Nasal cavity respiratory epithelium epithelial cell of viscerocranial mucosa (primary cell): ENCODE measurements at places on chromosomes 2 and 18. TPM values are rescaled to one million over a fixed set of nuclear protein-coding genes. Genes with fewer than 3 reads are reported as not detected.

Gene GKN2
- not detected in 2 replicates for total RNA-seq

Gene C2orf80
- not detected in 2 replicates for total RNA-seq

Gene PCARE
- under 0.01 TPM in 1 of 2 replicates, not detected in the other for total RNA-seq

Gene UBE2F
- 78.9 and 81.8 TPM in 2 replicates for total RNA-seq

Gene SPP2
- total RNA-seq, result not detected in 2 replicates

Gene NHEJ1
- total RNA-seq, result 16.7 TPM in 2 replicates

Gene TTN
- total RNA-seq, result under 0.01 TPM in 2 replicates

Gene SYT4
- total RNA-seq, result not detected in 2 replicates

Gene PPM1B
- total RNA-seq, result 30.6 and 32.8 TPM in 2 replicates

Gene LIMS2
- 0.21 TPM in 1 of 2 replicates, not detected in the other for total RNA-seq

Gene RNU2-63P
- total RNA-seq, result 51.9 TPM in 1 of 2 replicates, not detected in the other

Gene EMILIN1
- 0.34 and 0.36 TPM in 2 replicates for total RNA-seq

Gene STEAP3
- total RNA-seq, result 8.9 and 68.3 TPM in 2 replicates

Gene RBM44
- total RNA-seq, result 0.28 and 0.34 TPM in 2 replicates

Gene LYPD6
- 1.4 TPM in 2 replicates for total RNA-seq
